ENCODE measurements at places on chromosomes 4 and X.

GRCh38 chr4:155319516-155319915 is 57.2 kb downstream of the MAP9 start:
- no peak for DNase-seq

DNA sequence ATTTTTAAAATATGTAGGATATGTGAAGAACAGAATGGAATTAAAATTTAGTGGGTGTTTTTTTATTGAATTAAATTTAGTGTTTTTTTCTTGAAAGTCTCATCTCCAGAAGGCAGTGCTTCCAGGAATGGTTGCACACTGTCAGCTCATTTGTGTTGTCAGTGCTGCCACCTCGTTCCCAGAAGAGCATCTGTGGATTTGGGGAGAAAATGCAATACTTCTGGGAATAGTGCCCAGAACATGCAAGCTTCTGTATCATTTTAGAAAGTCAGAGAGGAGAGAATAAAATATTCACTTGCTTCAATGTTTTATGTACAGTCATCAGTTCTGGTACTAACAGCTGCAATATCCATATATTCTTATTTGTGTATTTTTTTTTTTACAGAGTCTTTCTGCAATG is 608.8 kb downstream of the PCDH7 start:
- no peak for DNase-seq

DNA sequence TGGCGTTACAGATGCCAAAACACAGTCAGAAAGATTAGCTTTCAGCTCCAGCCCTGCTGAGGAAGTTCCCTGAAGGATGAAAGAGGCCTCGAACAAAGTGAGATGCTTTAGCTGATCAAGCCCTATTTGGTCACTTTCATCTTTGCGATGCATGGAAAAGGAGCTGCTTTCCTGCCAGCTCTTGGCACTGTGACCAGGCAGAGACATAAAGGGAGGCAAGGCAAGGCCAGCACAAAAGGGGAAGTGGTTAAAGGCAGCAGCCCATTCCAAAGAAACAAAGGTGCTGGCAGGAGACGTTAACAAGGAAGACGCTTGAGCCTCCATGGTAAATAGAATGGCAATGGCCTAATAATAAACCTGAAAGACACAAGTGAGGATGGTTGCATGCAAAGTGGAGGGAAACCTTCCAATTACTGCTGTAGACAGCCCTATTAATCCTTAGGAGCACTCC is 617.1 kb upstream of the INTU start:
- no peak for DNase-seq

GRCh38 chr4:83340692-83341343 is 6.2 kb upstream of the HPSE start:
- no peak for DNase-seq

- no peak for DNase-seq
Measured at GRCh38 chr4:84501721-84502267, 2.7 kb upstream of the NKX6-1 start.

GRCh38 chrX:139304471-139304870 is 226.1 kb upstream of the F9 start:
- DNase-seq: no peak

DNA sequence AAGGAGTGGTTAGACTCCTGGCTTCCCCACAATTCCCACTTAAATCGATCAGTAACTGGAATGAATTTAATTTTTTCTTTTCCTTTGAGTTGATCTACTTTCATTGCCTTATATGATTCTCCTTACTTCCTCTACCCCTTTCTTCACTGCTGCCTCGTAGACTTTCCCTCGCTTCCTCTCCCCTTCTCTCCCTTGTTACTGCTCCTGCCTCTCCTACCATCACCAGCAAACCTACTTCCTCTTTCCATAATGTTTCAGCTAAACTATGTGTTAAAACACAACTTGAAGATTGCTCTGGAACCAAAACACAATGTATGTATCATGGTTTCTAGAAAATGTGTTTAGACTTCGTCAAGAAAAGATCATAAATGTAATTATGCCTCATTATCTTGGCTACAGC is 132.0 kb upstream of the TET2 start:
- no peak for DNase-seq

DNA sequence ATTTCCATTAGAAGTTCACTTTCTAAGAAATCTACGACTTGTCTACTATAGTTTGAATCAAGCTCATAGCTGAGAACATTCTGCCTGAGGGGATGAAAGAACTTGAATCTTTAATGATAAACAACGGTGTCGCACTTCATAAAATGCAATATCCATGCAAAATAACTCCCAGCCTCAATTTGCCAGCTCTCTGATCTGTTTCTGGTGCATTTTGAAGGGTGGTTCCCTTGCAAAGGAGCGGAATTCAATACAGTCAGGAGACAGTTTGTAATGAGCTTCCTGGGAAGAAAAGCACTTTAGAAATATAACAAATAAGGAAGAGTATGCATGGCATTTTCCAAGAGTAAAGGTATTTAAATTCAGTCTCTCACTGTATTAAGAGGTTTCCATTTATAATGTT is 80.0 kb downstream of the PCYT1B start:
- DNase-seq: no peak

- no peak for DNase-seq
Measured at GRCh38 chr4:53450773-53451172, 73.3 kb downstream of the FIP1L1 start.

- DNase-seq: no peak
Measured at GRCh38 chr4:7498446-7499200, 63.9 kb upstream of the PSAPL1 start.

DNA sequence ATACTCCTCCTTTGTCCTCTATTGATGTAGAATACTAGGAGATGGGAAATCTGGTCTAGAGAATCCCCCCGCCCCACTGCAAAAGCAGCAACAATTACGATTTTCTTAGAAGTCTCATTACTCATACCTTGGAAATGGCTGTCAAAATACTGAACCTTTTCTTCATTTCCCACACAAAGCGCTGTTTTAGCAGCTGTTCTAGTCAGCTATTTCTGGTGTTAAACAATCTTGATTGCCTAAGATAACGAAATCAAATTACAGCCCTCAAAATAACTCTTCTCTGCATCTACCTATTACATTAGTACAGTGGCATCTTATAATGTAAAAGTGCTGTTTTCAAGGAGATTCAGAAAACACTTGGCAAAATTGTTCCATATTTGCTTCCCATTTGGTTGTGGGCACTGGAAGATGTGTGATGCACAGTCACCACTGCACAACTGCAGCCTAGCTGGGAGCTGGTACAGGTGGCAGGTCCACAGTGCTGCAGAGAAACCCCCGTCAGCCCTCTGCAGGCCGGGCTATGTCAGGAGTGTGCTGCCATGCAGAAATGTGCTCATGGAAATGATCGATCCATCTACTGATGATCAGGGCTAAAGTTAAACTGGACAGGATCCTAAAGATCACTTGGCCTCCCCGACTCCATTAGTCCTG is 50.4 kb downstream of the TBC1D9 start:
- DNase-seq: no peak

GRCh38 chr4:114156371-114156770 is 176.9 kb upstream of the ARSJ start:
- DNase-seq: no peak

GRCh38 chrX:47748576-47748975 is 88.1 kb upstream of the ZNF81 start:
- DNase-seq: no peak

DNA sequence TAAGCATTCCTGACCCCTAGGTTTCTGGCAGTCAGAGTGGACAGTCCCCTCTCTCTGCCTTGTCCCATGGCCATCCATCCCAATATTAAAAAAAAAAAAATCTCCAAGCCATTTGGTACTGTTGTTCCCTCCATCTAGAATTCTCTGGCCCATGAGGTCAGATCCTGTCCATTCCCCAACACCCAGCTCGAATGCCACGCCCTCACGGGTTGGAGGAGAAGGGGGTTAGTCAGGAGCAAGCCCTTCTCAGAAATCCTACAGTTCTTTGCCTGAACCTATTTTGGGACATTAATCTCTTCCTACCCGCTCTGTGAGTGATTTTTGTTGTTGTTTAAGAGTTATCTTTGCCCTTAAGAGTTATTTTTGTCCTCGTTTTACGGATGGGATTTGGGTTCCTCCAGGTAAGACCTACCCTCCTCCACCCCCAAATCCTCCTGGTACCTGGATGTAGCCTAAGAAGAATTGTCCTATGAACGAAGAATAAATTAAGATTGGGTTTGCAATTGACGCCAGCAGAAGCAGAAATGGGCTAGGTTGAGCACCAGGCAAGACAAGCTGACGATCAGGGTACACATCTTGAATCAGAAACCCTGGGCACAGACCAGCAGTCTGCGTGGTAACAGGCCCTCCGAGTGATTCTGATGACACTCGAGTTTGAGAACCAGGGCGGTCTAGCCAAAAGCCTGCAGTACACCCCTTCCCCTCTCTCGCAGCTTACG is 977 bp downstream of the RNF175 start:
- DNase-seq: no peak

DNA sequence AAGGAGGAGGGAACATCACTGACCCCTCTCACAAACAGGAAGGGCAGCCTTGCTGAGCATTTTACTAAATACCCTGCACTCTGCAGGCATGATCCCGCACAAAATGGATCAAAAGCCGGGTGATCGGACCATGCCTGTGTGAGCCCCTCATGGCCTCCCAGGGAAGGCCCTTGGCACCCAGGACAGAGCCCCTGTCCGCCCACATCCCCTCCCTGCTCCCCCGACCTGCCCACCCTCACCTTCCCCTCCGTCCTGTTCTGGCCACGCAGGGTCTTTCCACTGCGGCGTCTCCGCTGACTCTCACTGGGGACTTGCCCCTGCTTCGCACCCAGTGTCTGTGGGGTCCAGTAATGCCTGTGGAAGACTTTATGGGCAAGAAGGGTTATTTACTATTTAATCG is 105.0 kb downstream of the HMX1 start:
- DNase-seq: no peak
